Fibroblast of the aortic adventitia (primary cell): ENCODE measurements at places on chromosomes 12 and 14.

GRCh38 chr12:106010741-106011140, 128.0 kb downstream of the NUAK1 start:
- DNase-seq, result peak; percentile 25

- DNase-seq, result no peak
These were observed 36.0 kb upstream of the PLEKHG6 start for GRCh38 chr12:6274231-6275221.

DNA sequence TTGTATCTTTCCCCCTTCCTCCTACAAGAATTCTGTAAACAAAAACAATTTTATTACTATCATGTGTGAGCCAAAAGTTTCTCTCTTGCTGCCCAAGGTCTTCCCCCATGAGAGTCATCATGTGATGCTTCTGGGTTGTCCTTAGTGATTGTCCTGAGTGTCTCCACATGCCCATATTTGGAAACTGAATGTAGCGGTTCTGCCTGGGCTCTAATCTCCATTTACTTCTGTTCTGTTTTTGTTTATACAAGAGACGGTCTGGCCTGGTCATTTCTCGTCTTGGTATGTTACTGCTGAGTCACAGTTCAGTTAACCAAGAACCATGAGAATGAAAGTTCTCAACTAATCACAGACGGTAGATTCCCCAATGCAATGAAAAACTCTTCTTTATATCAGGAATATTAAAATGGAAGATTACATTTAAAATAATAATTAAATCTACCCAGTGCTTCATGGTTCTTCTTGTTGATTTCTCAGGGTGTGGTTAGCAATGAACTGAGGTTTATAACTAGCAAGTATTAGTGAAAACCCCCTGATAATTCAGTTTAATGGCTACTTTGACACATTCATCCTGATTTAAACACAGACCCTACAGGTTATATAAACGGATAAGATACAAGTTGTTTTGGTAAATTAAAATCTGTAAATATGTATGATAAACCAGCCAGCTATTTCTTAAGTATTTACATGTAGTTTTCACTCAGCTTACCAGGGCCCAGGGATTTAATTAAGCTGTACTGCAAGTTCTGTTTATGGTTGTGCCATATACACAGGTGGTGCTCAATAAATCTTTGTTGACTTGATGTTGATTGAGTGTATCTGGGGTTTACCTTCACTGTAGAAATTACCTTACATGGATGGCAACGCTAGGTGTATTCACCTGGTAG, 81.1 kb downstream of the PELI2 start:
- DNase-seq, result peak; percentile 94

GRCh38 chr12:27534060-27534764, 10.2 kb downstream of the PPFIBP1 start:
- no peak for DNase-seq

DNA sequence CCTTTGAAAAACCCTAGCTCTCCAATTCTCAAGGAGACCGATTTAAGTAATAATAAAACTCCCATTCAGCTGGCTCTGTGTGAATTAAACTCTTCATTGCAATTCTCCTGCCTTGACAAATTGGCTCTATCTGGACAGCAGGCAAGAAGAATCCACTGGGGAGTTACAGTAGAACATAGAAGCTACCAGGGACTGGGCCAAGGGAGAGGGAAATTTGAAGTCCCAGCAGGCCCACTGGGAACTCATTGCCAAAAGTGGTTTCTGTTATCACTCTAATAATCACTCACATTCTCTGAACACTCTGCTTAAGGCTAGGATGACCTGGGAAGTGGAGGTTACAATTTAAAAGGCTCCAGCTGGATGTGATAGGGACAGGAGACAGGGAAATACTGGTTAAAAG, 384.5 kb upstream of the CCDC196 start:
- DNase-seq, result peak; percentile 78

GRCh38 chr14:23080474-23080873, 14.5 kb downstream of the ACIN1 start:
- DNase-seq, result no peak

- peak; percentile 59 for DNase-seq
These were observed 233.3 kb upstream of the FLRT2 start for GRCh38 chr14:85296456-85297210.

GRCh38 chr12:65756956-65757511, 67.2 kb upstream of the HMGA2 start:
- no peak for DNase-seq

- DNase-seq, result peak; percentile 90
These were observed 2.0 kb downstream of the BHLHE41 start for GRCh38 chr12:26122681-26123481.

GRCh38 chr12:131087302-131087818, 133.7 kb downstream of the ADGRD1 start:
- DNase-seq, result no peak

DNA sequence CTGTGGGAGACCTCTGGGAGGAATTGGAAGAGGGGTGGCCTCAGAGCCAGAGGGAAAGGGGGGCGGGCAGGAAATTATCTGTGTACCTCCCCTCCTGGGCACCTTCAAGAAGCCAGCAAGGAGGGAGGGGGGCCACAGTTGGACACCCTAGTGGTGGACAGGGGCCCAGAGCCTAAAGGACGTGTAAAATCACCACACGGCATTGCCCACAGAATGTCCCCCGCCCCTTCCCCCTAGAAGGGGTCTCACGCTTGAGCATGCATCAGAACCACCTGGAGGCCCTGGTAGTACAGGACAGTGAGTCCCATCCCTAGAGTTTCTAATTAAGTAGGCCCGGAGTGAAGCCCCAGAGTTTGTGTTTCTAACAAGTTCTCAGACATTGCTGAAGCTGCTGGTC, 8.2 kb downstream of the ENDOU start:
- DNase-seq, result no peak

- DNase-seq, result no peak
These were observed 425.3 kb downstream of the ZFP36L1 start for GRCh38 chr14:68367536-68367935.

- no peak for DNase-seq
These were observed 9.8 kb downstream of the DLK1 start for GRCh38 chr14:100736269-100737180.

GRCh38 chr12:105228494-105228893, 7.5 kb downstream of the APPL2 start:
- peak; percentile 58 for DNase-seq

GRCh38 chr14:98799891-98800290, 472.1 kb downstream of the BCL11B start:
- DNase-seq, result no peak

DNA sequence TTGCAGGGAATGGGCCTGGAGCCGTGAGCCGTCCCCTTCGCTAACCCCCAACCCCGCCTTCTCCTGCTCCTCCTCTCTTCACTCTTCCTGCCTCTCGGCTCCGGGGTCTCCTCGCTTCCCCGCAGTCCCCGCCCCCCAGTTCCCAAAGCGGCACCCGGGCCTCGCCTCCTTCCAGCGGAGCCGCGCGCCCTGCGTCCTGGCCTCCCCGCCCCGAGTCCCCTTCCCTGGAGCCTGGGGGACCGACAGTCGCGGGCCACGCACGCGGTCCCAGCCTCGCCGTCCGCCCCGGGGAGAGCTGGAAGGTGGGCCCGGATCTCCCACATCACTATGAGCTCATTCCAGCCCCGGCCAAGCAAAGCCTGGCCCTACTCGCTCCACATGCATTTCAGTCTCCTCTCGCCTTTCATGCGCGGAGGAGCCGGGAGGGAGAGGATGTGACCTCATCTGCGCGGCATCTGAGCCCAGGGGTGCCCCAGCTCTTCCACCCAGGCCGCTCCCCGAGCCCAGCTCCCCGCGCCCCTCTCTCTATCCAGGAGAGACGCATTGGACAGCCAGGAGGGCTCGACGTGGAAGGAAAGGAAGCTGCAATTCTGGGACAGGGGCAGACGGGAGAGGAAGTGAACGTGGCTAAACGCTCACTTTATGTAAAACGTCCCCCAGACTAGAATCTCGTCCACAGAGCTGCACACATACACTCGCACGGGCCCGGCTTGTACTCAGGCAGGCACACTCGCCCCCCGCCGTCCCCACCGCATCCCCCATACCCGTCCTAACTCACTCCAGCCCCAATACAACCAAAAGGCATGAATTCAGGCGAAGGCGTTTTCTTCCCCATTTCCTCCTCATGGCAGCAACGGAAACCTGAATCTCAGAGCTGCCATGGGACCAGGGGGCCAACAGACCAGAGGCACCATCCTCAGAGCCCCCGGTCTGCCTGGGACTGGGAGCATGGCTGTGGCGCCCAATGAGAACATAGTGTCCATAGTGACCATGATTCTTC, 108.7 kb upstream of the CCND2 start:
- peak; percentile 22 for DNase-seq

DNA sequence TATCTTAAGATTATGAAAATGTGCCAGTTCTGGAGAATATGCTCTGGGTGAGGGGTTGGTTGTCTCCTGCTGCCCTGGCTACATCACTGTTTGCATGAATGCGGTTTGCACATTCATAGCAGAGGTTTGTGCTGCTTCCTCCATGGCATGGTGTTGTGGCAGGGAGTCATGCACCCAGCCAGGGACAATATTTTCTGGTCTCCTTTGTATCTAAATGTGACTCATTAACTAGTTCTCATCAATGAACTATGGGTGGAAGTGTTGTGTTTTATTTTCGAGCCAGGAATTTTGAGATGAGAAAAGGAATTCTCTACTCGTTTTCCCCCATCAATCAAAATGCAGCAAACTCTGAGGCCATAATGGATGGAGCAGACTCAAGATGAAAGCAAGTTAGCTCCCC, 527.3 kb downstream of the SNAPC1 start:
- DNase-seq, result peak; percentile 7

GRCh38 chr14:50471838-50472465, 60.4 kb downstream of the MAP4K5 start:
- no peak for DNase-seq

DNA sequence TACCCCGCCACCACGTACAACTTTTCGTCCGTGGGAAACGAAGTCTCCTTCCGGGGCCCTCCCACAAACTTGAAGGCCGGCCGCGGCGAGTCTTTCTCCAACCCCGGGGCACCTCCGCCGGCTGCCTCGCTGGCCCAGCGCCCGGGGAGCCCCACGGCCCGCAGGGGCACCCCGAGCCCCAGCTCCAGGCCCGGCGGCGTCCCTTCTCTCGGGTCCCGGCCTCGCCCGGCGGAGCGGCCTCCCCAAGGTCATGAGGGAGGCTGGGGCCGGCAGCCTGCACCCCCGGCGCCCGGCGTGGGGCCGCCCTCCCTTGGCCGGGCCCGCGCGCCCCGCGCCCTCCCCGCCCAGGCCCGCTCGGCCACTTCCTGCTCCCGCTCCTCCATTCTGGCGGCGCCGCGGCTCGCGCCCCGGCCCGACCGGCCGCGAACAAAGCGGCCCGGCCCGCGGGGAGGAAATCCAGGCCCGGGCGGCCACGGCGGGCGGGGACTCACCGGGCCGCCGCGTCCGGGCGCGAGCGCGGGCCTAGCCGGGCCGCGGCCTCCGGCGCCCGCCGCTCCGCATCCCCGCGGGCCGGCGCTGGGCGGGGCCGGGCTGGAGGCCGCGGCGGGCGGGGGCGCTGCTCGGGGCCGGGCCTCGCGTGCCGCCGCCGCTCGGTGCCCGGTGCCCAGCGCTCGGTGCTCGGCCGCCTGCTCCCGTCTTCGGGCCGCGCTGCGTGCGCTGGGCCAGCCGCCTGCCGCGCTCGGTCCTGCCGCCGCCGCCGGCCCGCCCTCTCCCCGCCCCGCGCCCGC, at the start of gene AKT1:
AKT1 (minus strand) TSS at position 756 of the 788 bp plus-strand sequence. CDS start 3,105 bp downstream, outside the sequence.
- DNase-seq, result no peak
